ENCODE measurements at places on chromosomes 5 and 9. TPM values are rescaled to one million over a fixed set of nuclear protein-coding genes. Genes with fewer than 3 reads are reported as not detected.

DNA sequence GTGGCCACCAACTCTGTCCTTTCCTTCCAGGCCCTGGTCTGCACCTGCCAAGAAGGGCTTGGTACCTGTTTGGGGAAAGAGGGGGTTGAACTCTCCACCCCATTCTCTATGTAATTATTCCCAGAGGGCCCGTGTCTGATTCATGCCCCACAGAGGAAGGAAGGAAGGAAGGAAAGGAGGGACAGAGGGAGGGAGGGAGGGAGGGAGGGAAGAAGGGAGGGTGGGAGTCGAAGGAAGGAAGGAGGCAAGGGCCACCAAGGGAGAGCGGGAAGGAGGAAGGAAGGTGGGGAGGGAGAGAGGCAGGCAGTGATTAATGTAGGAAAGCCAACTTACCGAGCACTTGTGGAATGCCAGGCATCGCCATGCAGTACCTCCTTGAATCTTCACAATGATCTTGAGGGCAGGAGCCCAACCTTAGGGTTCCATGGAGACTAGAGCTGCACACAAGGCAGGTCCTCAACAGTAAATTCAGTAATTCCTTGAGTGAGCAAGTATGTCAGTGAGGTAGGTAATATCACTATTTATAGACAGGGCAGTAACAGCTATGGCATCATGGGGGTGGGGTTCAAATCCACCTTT, 75.8 kb downstream of the FGF18 start:
- DNase-seq: no peak

CCDC192 gene
- 2.7 TPM for total RNA-seq

GRCh38 chr5:68296895-68297294, 81.3 kb downstream of the PIK3R1 start:
- no peak for DNase-seq

- no peak for DNase-seq
Measured at GRCh38 chr5:42930934-42931333, 109.2 kb downstream of the ANXA2R start.

DNA sequence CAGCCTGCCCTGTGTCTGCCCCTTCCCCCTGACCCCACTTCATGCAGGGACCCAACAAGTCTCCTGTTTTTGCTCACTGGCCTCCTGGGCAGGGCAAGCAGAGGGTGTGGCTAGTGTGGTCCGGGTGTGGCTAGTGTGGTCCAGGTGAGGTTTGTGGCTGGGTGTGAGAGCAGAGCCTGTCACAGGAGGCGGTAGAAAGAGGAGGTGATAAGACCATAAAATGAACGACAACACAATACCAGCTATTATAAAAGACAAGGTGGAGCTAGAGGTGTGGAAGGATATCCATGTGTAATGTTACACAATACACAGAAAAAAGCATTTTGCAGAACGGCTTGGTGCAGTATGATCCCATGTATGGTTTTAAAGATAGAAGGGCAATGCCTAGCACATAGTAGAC, 23.3 kb downstream of the SPRY4 start:
- DNase-seq: no peak

CCL27 gene
- 0.67 TPM for total RNA-seq

DNA sequence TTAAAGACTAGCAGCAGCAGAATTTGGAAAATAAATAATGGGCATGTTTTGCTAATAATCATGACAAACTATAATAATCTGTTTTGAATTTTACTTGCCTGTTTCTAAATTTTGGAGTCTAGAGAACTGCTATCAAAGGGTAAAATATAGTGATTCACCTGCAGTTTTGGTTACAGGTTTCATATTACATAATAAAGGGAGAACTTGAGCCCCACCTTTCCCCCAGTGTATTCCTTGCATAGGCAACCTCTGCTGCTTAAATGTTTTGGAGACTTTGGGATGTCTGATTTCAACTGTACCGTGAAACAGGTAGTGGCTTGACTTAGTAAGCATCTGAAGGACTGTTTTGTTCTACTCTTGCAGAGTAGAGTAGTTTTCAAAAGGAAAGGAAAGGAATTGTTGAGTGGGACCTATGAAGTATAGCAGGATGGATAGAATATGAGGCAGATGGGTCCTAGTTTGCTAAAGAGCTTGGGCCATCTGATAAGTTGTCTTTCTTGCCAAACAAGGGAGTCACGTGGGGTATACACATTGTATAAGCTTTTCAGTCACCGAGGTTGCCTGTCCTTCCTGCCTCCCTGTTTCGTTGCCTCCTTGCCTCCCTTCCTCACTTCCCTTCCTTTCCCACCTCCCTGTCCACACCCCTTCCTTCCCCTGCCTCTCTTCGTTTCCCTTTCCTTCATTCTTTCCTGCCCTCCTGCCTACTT, 19.1 kb downstream of the CREBRF start:
- DNase-seq: no peak

RMI1 gene
- total RNA-seq: 35.7 TPM

PRDM9 gene
- not detected for total RNA-seq

All from neural progenitor cell (in vitro differentiated cells).